ENCODE measurements at places on chromosomes 1 and 21.

- no peak for DNase-seq
Observed at GRCh38 chr1:218959784-218960183, 213.9 kb upstream of the LYPLAL1 start.

DNA sequence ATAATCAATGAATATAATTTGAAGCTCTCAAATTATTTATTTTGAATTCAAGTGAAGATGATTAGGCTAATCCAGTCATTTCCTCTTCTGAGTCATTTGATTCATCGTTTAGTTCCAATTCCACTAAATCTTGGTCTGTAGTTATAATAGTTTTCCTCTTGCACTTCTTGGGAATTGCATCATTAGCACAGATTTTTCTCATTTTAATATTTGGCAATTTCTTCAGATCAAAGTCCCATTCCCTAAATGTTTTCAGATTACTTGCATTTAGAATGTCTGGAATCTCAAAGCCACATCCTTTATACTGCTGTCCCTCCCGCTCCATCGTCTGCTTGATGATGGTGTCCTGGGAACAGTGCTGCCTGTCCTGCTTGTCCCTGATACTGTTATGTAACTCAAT, 43.5 kb downstream of the MAST2 start:
- no peak for DNase-seq

GRCh38 chr1:31802190-31803150, 13.4 kb downstream of the SPOCD1 start:
- no peak for DNase-seq

- DNase-seq: peak; percentile 28
Observed at GRCh38 chr1:200184196-200184595, 156.7 kb downstream of the NR5A2 start.

- DNase-seq: no peak
Observed at GRCh38 chr1:113812661-113813135, 422 bp upstream of the RSBN1 start.

All from NCI-H1092 (cell line).